ENCODE measurements at places on chromosomes 6 and 20. TPM values are rescaled to one million over a fixed set of nuclear protein-coding genes. Genes with fewer than 3 reads are reported as not detected.

The HTR1B gene
- 0.84 TPM for total RNA-seq

The MCHR2 gene
- not detected for total RNA-seq

The MYCT1 gene
- 23.5 TPM for total RNA-seq

The HDDC2 gene
- 51.7 TPM for total RNA-seq

The ATP6V1G2 gene
- total RNA-seq = 0.75 TPM

The VNN1 gene
- total RNA-seq = 10.1 TPM

The MYLIP gene
- 39.5 TPM for total RNA-seq

The SIRPB1 gene
- 11.6 TPM for total RNA-seq

The TUBB1 gene
- 3.0 TPM for total RNA-seq

Measured in upper lobe of right lung (tissue), 1 donor.